ENCODE measurements at places on chromosomes 2 and 18. TPM values are rescaled to one million over a fixed set of nuclear protein-coding genes. Genes with fewer than 3 reads are reported as not detected.

The MEMO1 gene
- 53.9 TPM for total RNA-seq

The DUSP19 gene
- total RNA-seq = 1.9 TPM

The ASB18 gene
- not detected for total RNA-seq

DNA sequence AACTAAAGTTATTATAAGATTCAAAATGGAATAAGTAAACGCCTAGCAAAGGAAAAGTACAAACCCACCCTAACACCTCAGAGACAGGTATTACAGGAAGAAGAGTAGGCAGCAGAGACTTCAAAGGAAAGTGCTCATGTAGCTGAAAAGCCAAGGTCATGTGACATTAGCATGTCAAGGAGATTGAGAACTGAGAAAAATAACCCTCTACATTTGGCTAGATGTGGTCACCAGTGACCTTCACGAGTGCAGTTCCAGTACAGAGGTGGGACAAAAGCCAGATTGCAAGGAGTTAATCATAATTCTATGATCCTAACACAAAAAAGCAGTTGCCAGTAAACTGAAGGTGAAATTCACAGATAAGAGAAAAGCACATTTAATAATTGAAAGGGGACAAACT, 252.7 kb downstream of the ZEB2 start:
- DNase-seq = no peak

Data from endothelial cell of umbilical vein (primary cell).